HFF-Myc (cell line): ENCODE measurements at places on chromosomes 2 and 18.

DNA sequence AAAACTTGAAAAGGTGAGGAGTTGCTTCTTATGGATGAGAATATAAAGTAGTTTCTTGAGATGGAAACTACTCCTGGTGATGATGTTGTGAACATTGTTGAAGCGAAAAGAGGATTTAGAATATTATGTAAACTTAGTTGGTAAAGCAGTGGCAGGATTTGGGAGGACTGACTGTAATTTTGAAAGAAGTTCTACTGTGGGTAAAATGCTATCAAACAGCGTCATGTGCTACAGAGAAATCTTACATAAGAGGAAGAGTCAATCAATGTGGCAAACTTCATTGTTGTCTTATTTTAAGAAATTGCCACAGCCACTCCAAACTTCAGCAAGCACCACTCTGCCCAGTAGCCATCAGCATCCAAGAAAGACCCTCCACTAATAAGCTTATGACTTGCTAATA lies 112.9 kb upstream of the ZEB2 start:
- DNase-seq, result no peak

- no peak for DNase-seq
Observed at GRCh38 chr2:152861349-152861942, 143.0 kb downstream of the ARL6IP6 start.

DNA sequence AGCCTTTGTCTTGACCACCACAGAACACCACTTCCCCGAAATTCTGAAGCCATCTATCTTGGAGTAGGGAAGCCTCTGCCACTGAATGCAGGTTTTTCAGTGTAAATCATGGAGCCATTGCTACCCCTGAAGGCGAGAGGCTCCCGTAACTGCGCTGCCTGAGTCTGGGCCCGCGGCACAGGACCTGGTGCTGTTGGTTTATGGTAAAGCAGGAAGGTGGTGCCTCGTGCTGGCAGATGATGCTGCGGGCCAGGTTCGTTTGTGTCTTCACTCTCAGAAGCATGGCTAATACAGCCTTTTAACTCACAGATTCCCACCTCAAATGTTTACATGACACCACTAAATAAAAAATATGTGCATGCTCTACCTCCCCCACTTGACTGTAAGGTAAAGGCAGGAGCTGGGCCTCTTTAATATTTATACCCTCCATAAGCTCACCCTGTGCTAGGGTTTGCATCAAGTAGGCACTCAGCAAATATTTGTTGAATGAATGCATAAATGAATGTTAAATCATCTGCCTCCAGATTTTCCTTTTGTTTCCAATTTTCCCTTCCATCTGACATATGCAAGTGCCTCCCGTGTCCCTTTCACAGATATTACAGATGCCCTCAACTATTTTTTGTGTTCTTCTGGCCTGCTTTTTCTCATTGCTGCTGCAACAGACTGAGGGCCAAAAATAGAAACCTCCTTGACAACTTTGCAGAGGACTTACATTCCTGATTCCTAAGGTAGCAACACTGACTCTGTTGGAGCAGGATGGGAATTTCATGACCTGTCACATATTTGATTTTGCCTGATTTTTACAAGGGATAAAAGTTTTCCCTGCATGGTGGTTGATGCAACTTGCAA lies 83.5 kb upstream of the CPO start:
- no peak for DNase-seq

DNA sequence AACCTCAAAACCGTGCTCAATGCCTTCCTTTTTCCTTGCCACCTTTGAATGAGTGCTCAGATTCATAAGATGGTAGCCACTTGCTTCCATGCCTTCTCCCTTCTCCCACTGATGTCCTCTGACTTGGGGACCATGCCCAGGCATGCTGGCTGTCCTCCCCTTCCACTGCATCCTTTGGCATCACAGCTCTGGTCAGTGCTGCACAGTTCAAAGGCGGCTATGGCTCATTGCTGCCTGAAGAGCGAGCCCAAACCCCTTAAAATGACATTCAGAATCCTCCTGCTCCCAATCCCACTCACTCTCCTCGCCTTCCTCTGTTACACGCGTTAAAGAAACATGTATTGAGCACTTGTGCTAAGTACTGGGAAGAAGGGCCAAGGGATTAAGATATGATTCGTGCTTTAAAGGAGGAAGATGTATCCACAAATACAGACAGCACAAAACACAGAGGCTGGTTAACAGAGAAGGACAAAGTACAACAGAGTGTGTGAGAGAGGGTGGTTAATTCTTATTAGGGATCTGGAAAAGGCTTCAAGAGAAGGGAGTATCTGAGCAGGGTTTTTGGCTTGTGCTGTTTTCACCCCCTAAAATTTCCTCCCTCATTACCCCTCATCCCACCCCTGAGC lies 81.8 kb downstream of the CERKL start:
- no peak for DNase-seq

DNA sequence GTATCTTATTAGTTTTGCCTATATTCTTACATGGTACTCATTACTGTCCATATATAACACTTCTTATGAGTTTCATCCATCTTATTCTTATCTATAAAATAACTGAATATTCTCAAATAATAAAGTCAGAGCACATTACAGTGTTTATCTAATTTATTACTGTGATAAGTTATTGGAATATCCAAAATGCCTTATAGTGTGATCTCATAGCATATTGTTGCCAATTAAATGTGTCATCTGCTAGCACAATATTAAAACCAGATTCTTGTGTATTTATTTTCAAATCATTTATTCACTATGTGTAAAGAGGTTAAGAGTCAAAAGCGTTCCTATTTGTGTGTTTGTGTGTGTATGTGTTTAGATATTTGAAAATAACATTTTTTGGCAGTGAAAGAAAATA lies 151.9 kb downstream of the WDR7 start:
- DNase-seq, result no peak

- no peak for DNase-seq
Observed at GRCh38 chr2:27379836-27380625, 503 bp downstream of the ZNF513 start.

GRCh38 chr2:47636596-47637264 lies 146.2 kb upstream of the MSH6 start:
- DNase-seq, result no peak

DNA sequence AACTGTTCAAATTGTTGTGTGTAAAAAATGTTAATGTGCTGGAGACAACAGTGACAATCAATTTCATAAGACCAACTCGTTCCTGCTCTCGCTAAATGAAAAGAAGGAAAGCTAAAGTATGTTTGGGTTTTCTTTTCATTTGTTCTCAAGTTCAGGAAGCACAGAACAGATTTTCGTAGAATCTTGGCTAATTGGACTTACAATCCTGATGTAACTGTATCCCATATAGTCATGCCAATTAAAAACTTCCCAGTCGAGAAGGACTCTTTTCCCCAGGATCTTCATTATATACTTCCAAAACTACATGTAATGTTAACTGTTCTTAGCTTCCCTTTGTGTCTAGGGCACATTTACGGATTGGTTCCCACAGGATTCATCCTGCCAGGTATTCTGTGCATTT lies 135.4 kb upstream of the ITGB6 start:
- no peak for DNase-seq

DNA sequence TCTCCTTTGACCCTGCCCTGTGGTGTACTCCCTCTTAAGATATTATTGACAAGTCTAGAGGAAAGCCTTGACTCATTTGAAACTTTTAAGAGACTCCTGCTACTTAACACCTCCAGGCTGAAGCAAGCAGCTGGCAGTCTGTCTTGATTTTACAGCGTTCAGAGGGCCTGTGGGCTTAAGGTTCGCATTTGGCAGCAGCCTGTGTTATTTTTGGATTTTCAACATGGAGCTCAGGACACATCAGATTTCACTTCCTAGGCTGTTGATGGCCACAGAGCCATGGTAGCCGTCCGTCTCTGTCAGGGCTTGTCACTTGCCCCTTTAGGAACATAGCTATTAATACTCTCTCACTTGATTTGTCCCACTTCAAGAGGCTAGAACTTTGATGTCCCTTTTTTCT lies 73.6 kb downstream of the VWA3B start:
- no peak for DNase-seq

DNA sequence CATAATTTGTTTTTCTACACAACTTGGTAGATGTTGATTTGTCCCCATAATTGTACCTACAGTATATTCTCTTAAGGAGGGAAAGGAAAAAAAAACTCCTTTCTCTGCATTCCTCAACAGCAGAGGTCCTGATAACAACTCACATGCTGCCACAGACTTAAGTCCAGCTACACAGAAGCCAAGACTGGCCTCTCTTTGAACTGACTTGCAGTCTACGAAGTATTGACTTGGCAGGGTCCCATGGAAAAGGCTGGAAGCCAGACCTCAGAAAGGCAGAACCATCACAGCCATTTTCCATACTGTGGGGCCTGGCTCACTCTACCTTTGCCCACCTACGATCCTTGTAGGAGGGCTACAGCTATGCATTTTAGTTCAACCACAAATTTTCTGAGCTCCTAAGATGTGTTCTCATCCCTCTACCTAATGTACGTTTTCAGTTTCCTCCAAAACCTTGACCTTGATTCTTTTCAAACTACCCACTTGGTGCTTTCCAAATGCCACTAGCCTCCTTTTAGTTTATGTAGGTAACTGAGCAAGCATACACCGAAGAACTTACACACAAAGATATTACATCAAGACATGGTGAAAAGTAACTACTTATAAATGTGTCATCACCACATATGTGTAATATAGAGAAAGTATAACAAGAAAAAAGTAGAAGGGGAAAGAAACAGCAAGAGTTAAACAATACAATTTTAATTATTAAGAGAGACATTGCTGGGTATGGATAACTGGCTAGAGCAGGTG lies 12.2 kb downstream of the LONRF2 start:
- no peak for DNase-seq

DNA sequence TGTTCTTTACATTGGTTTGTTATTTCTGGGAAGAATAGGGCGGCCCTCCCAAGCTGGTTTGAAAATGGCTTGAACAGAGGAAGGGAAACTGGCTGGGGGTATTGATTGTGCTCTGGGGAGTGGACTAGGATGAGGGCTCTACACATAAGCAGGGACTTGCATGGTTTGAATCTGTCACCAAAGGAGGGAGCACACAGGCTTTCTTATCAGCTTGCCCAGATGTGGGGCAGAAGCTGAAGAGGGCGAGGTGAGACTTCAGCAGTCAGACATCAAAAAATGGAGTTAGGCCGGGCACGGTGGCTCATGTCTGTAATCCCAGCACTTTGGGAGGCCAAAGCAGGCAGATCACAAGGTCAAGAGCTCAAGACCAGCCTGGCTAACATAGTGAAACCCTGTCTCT lies 7.2 kb upstream of the RAB12 start:
- DNase-seq, result no peak

DNA sequence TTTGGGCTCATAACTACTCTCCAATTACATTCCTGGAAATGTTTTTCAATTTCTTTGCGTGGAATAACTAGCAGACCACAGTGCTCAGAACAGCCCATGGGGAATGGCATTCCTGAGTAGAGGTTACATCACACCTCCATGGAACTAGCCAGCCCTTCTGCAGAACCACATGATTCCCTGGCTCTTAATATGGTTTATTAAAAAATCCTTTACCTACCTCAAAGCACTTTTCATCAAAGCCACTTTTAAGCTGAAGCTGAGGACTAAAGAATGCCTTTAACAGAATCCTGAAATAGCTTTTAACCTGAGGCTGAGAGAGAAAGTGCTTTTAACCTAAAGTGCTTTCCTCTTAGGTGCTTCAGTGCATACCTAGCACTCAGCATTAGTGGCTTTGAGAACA lies 376.3 kb downstream of the ARHGAP15 start:
- DNase-seq, result no peak

- no peak for DNase-seq
Observed at GRCh38 chr2:76204048-76204447, 493.3 kb upstream of the GCFC2 start.

- DNase-seq, result no peak
Observed at GRCh38 chr2:150480241-150480640, 7.2 kb downstream of the RND3 start.

GRCh38 chr2:183359867-183360266 lies 235.6 kb downstream of the NUP35 start:
- DNase-seq, result no peak

GRCh38 chr2:168916331-168916675 lies 15.2 kb downstream of the G6PC2 start:
- DNase-seq, result no peak

- no peak for DNase-seq
Observed at GRCh38 chr2:25972049-25972823, 10.1 kb downstream of the KIF3C start.

- DNase-seq, result no peak
Observed at GRCh38 chr2:120222186-120223033, 790 bp downstream of the TMEM185B start.

GRCh38 chr2:100425573-100426383 lies 8.3 kb upstream of the CHST10 start:
- no peak for DNase-seq

- DNase-seq, result no peak
Observed at GRCh38 chr2:22970991-22971390, 414.0 kb upstream of the KLHL29 start.

DNA sequence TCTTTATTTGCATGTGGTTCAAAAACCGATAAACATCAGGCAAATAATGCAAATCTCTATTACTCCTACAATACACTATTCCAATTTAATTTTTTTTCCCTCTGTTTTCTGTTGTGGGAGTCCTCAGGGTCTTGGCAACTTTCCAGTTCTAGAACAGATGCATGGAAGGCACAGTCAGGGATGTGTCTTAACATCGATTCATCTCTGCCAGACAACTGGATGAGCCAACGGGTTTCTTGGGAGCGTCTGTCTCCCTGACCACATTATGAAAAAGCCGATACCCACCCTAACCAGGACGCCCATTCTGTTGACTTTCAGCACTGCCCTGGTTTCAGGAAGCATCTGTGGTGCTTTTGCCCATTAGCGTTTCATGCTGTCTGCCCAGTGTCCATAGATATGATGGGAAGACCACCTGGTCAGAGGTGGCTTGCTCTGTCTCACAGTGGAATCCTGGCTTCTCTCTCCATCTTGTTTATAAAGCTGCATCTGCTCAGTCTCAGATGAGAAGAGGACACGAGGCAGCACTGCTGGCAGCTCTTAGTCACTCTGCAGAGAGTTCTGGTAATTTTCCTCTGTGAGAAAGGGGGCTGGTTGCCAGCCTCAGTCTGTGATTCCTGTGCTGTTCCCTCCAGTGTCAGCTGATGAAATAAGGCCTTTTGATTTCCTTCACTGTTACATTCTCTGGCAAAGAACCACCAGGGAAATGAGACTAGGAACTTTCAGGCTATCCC lies 57.9 kb upstream of the KCNE4 start:
- DNase-seq, result no peak

- no peak for DNase-seq
Observed at GRCh38 chr2:85181844-85182456, 48.8 kb downstream of the TCF7L1 start.

DNA sequence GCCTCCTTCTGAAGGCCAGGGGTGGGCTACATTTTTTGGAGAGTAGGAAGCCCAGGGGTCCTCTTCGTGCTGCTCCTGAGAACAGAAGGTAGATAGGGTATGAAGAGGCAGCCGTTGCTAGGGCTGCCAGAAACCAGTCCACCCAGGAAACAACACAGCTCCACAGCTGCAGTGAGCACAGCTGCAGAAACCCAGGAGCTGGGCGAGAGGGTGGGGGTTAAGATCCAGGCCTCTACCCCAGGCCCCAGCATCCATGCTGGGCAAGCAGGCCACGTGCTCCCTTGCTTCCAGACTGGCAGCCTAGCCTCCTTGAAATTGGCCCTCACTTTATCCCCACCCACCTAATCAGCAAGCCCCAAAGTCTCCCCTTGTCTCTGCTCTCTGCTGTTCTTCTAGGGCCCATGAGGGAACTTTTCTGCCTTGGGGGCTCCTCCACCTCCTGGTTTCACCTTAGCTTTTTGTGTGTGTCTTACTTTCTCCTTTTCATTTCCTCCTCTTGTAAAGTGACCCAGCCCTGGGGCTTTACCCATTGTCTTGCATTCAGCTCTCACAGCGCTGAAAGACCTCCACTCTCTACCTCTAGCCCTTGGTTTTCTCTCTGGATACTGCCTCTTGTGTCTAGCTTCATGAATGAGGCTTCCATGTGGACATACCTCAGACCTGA lies 30.7 kb downstream of the STON1 start:
- DNase-seq, result no peak
